NCI-H2171 (cell line): ENCODE measurements at places on chromosomes 5 and 9.

GRCh38 chr9:69834056-69834455 lies 13.4 kb downstream of the CFAP95 start:
- DNase-seq: no peak

DNA sequence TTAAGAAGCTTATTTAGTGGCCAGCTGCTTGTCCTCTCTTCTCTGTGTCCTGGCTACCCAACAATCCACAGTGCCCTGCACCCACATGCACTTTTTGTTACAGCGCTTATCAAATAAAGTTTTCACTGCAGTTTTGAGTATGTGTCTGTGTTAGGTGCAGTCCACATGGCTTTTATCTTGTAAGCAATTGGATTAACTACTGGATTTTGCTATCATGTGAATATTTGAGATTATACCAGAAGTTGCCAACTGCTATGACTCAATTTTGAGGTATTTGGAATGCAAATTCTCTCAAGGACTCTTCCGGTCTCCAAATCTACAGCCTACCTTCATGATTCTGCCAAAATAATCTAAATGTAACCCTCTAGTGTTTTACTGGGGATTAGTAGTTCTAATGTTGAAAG lies 690.2 kb downstream of the NR2F1-AS1 start:
- no peak for DNase-seq

- no peak for DNase-seq
Observed at GRCh38 chr5:74109344-74109743, 483.3 kb downstream of the ARHGEF28 start.

- DNase-seq: no peak
Observed at GRCh38 chr5:32942225-32942989, 231.3 kb downstream of the NPR3 start.

- DNase-seq: no peak
Observed at GRCh38 chr5:146753641-146754040, 124.9 kb downstream of the PPP2R2B start.

GRCh38 chr5:140329739-140330481 lies 16.5 kb downstream of the HBEGF start:
- DNase-seq: no peak

DNA sequence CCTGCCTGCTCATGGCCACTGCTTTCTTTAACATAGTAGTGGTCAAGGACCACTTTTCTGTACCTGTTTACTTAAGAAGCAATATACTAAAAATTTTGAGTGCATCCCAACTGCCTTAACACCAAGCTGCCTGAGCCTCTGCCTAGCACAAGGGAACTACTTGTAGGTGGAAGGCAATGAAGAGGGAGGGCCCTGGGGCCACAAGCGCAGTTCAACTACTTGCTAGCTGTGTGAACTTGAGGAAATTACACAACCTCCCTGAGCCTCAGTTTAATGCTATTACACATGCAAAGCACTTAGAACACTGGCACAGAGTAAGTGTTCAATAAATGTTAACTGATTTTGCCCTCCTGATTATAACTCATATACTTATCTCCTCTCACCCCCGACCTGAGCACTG lies 6.3 kb downstream of the ARL15 start:
- DNase-seq: no peak

DNA sequence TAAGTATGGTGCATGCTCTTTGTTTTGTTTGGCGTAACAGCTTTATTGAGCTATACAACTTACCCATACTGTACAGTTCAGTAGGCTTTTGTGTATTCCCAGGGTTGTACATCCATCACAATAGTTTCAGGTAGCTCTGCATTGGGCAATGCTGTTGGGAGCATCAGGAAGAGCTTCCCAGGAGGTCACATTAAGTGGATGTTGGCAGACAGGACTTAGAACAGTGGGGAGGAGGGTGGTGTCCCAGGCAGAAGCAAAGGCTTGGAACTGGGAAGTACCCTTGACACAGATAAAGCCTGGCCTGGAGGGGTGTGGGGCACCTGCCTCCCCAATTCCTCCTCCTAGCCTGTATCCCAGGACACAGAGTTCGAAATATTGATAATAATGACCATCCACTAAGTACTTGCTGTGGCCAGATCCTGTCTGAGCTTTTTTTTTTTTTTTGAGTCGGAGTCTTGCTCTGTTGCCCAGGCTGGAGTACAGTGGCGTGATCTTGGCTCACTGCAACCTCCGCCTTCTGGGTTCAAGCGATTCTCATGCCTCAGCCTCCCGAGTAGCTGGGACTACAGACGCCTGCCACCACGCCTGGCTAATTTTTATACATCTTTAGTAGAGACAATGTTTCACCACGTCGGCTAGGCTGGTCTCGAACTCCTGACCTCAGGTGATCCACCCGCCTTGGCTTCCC lies 1.3 kb downstream of the BBLN start:
- DNase-seq: peak; percentile 14

DNA sequence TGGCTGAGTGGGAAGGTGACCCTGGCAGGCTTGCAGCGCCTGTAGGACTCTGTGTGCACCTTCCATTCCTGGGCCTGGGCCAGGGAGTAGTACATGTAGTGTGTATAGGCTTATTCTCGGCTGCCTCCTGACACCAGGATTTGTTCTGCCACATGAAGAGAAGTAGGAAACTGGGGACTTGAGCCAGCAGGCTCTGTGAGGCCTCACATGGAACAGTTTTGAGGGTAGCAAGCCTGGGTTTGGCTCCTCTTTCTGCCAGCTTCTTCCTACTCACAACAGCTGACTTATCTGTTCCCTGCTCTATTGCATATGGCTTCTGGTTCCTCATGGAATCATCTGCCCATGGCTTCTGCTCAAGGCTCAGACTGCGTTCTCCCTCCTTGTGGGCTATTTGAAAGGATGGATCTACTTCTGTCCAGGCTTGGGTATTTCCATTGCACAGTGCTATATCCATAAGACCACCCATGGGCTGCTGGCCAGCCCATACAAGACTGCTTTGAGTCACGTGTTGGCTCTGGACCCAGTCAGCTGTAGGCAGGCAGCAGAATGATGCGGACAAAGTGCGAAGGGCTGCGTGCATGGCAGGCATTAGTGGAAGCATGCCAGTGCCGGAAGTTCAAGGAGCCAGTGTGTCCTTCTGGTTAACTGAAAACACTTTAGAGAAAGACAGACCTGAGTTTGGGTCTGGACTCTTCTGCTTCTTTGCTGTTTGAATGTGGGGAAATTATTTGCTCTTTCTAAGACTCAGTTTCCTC lies 11.0 kb upstream of the INSYN2B start:
- DNase-seq: no peak

GRCh38 chr9:1098551-1098950 lies 48.4 kb downstream of the DMRT2 start:
- DNase-seq: no peak

GRCh38 chr5:114223866-114224265 lies 138.0 kb upstream of the KCNN2 start:
- no peak for DNase-seq

DNA sequence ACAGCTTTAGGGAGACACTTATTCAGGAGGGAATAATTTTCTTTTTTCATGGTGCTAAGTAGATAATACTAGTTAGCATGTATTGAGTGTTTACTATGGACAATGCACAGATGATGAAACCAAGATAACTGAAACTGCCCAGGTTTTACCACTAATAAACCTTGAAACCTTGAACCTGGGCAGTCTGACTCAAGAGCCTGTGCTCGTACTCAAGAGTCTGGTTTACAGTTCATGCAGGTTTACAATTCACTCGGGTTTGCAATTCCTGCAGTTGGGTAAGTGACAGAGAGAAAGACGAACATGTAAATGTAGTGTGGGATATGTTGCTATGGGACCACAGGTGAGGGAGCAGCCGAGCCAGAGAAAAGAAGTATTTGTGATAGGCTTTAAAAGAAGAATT lies 28.2 kb downstream of the NUP214 start:
- no peak for DNase-seq

DNA sequence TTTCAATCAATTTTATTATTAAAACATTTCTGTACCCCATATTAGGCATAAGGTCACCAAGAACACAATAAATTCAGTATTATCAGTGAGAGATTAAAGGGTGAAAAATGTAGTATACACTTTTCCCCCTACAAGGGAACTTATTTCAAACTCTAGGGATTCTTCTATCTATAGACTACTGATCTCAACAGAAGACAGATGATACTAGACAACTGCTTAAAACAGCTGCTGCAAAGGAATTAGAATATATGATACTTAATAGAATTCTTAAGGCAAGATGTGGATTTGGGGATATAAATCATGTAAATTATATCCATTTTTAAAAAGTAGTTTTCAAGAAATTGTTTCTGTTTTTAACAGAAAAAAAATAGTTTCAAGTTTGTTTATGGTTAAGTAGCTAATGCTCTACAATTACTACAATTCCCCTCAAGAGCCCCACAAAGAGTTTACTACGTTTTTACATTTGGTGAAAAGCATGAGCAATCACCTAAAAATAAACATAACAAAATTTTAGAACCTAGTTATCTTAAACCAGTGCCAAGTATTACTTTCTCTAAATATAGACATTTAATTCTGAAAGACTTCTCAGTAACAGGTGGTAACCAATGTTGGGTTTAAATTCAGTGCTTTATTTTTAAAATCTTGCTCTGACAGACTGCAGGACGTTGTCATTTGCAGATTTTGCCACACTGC lies 6.0 kb downstream of the KIF24 start:
- no peak for DNase-seq

DNA sequence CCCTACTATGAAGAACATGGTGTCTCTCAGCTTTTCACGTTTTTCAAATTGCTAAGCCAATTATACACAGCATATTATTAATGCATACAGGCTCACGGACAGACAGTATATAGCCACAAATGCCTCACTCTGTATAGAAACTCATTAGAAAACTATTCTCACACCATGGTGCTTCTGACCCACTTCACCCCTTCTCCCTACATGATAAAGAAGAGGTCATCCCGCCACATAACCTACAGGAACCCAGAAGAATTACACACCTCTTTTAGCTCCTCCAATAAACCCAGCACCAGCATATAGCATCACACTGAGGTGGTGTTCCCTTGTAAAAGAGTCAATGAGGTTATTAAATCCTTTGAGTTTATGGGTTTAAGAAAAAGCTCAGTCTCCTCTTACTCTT lies 5.6 kb downstream of the TLE1 start:
- DNase-seq: no peak

GRCh38 chr5:43553381-43553780 lies 3.5 kb downstream of the PAIP1 start:
- DNase-seq: no peak

GRCh38 chr9:28209130-28209529 lies 635.8 kb upstream of the C9orf72 start:
- no peak for DNase-seq

DNA sequence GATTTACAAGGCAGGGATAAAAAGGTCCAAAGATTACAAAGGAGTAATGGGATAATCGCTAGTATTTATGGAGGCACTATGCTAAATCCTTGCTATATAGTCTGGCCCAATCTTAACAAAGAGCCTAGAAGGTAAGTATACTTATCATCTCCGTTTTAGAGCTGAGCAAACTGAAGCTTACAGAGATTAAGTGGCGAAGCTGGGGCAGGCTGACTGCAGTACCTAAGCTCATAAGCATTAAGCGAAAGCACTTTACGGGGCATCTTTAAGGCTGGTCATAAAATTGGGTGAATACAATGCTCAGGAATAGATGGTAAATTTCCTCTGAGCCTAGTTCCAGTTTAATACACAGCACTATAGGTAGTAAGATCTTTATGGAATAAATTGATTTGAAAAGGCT lies 30.0 kb upstream of the ZNF366 start:
- no peak for DNase-seq

DNA sequence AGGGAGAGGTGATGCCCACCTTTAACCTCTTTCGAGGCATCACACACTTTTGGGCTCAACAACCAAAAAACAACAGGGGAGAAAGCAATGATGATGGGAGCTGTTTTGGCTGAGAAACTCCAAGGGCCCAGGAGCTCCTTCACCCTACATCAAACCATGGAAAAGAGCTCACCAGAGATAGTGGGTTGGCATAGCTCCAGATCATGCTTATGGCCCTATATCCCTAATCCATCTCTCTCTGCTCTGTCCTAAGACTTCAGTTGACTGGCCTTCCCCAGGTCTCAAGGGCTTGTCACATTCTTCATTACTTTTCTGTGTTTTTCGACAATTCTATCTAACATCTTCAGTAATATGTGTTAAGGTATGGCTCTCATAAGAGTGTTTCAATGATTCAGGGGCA lies 5.7 kb upstream of the CTSL start:
- DNase-seq: no peak

- DNase-seq: no peak
Observed at GRCh38 chr5:179475208-179475751, 75.1 kb upstream of the RUFY1 start.

DNA sequence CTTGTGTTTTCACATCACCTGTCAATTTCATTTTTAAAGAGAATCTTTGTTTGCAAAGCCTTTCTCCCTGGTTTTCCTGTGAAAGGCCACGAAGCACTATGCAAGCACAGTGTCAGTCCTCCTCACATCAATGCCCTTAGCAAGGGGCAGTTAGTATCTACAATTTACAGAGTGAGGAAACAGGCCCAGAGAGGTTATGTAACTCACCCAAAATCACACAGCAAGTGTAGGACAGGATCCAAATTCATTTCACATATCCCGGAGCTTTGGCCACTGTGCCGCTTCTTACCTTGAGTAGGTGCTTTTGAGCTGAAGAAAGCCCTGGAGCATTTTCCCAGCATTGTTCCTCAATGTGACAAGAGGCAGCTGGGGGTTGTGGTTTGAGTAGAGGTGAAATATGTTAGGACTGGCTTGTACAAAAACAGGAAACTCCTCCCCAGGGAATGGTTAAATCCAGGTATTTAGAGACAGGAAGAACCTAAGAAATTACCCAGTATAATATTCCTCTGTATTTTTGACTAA lies 283.8 kb downstream of the NTRK2 start:
- DNase-seq: no peak

GRCh38 chr9:91546574-91546973 lies 122.9 kb upstream of the NFIL3 start:
- no peak for DNase-seq

GRCh38 chr5:138160706-138161105 lies 17.7 kb downstream of the BRD8 start:
- DNase-seq: no peak

DNA sequence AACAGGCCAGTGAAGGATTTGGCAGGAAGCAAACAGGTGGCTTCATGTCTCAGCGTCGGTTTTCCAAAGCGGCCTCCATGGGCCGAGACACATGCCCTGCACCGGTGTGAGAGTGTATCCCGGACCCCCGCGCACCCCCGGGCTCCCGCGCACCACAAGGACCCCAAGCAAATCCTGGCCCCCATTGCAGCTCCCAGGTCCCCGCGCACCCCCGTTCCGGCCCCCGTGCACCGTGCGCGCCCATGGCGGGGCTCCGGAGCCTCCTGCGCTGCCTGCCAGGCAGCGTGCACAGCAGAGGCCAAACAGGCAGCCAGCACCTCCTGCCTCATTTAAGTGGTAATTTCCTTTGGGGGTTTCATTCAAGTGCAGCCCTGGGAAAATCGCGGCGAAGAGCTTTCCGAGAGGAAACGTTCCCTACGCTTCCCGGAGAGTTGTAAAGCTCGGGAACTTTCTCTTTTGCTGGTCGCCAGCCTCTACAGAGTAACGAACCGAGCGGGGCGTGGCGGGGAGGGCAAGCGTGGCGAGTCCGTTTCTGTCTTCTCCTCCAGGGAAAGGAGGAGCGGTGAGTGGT lies 145.5 kb upstream of the SLC24A2 start:
- no peak for DNase-seq

- DNase-seq: peak; percentile 3
Observed at GRCh38 chr9:107260437-107261081, 22.5 kb upstream of the RAD23B start.
